ENCODE measurements at places on chromosomes 1 and 21. TPM values are rescaled to one million over a fixed set of nuclear protein-coding genes. Genes with fewer than 3 reads are reported as not detected.

C1orf115 gene
- total RNA-seq = 13.1 TPM

NCSTN gene
- total RNA-seq = 95.6 TPM

PYHIN1 gene
- 2.1 TPM for total RNA-seq

OLFML2B gene
- total RNA-seq = 3.4 TPM

TAF5L gene
- 26.9 TPM for total RNA-seq

All from ureter (tissue), 1 donor.